ENCODE measurements at places on chromosomes 16 and 17.

DNA sequence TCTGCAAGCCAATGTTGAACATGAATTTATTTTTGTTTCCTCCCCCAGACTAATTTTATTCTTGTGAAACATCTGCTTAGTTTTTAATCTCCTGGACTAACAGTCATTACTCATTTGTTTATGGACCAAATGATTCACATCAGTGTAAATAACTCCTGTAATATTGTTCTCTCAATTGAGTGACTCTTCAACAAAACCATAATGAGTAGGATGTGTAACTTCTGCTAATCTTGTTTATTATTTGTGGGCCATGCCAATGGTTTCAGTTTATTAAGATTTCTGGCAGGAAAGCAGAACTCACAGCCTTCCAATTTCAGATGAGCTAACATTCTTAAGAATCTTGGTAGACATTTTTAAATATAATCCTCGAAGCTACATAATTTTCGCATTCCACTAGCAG lies 1216.3 kb upstream of the GOT2 start:
- no peak for DNase-seq

- DNase-seq, result peak; percentile 82
These were observed 5.2 kb upstream of the GRIN2C start for GRCh38 chr17:74864866-74865395.

DNA sequence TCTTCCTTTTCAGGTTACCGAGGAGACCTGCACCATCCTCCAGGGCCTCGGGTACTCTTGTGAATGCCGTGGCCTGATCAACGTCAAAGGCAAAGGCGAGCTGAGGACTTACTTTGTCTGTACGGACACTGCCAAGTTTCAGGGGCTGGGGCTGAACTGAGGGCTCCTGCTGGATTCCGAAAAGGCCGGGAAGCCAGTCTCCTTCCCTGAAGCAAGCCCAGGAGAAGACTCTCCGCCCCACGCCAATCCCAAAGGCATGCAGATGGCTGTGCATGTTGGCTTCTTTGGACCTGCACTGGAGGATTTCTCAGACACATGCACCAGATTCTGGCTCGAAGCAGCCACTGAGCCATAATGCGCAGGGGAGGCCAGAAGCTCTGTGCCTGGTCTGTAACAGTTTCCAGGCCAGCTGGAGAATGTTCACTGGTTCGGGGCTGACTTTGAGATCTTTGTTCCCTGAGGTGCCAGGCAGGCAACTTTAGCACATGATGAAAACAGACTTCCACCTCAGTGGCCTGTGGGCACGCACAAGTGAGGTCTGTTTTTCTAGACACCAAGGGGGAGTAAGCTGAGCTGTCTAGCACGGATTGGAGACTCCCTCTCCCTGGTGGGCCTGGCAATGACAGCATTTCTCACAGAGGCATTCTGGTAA lies 49.1 kb downstream of the ADCY7 start:
- no peak for DNase-seq

DNA sequence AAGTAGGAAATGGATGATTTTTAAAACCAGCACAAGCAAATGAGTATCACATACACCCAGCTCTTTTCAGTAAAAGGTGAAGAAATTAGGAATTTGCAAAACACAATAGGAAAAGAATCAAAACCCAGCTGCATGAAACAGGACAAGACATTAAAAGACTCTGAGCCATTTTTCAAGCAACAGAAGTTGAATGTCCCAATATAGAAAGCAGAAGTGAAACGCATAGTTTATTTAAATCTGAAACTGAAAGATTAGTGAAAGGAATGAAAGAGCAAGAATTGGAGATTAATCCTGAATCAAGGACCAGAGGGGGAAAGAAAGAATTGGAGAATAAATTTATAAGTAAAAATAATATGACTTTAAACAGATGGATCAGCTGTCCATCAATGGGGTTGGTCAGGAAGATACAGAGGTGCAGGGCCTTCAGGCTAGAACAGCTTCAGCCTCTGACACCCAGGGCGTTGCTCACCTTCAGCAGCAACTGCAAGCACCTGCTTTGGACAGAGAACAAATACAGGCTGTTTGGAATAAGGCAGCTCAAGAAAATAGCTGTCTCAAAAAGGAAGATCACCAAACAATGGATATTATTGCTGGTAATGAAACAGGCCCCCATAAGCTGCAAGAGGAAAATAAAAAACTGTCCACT lies 3.9 kb upstream of the ARHGAP17 start:
- no peak for DNase-seq

- no peak for DNase-seq
These were observed 233.3 kb downstream of the SOX9 start for GRCh38 chr17:72354071-72354470.

DNA sequence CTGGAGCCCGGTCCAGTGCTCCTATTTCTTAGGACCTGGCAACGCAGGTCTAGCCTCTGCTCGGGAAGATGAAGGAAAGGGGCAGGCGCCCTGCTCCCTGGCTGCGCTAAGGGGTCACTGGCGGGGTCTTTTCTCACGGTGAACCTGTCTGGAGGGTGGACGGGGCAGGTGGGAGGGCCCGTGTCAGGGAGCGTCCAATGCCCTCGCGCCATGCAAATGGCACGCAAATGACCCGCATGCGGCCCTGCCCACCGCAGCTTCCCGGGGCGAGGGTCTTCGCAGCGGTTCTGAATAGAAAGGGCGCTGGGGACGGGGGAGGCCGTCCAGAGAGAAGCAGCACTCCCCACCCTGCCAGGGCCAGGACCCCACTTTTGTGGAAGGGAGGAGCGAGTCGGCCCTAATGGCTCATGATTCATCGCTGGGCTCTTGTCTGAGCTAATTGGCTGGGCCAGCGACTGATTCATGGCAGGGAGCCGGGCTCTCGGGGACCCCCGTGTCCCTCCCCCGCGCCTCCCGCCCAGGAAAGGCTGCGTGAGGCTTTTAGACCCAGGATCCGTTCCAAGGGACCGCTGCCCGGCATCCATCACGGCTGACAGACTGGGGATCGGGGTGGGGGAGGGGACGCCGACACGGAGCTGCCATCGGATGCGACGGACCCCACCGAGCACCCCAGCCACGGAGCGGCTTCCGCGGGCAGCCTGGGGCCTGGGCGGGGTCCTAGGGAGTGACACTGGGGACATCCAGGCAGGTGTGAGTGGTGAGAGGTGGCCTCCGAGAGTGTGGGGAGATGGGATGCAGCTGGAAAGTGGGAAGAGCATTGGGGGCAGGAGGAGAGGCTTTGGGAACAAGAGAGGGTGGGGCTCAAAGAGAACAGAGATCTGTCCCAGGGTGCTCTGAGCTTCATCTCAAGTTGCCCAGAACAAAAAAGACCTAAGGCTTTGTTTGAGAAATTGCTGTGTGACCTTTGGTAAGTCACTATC lies 25.0 kb upstream of the NGFR start:
- peak; percentile 29 for DNase-seq

DNA sequence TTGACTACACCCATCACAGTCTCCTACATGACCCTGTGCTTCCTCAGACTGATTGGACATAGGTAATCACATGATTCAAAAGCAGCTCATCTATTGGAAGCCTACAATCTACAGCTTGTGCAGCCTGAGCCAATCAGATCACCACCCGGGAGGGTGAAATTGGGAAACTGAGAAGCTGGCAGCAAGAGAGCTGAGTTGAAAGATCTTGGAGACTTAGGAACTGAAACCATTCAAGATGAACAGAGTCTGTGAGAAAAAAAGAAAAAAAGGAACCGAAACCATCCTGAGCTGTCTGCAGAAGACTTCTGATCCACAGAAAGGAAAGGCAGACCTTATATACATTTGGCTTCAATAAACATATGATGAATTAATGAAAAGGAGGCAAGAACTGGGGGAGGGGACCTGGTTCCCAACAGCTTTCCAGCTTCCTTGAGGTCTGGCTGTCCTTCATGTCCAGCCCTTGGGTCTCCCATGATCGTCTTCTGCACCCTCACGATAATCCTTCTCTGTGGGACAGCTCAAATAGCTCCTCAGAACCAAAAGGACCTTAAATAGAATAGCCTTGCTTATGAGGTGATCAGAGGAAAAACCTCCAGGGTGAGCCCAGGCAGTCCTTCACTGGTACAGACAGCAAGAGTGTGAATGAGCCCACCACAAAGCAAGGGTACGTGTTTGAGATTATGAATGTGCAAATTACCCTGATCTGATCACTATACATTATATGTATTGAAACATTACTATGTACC lies 32.6 kb downstream of the PLXDC1 start:
- no peak for DNase-seq

Data from AG08395 (cell line).